ENCODE measurements at places on chromosomes 3 and 15. TPM values are rescaled to one million over a fixed set of nuclear protein-coding genes. Genes with fewer than 3 reads are reported as not detected.

- DNase-seq = no peak
These were observed 30.4 kb downstream of the RAB6B start for GRCh38 chr3:133865136-133865855.

GRCh38 chr15:77851086-77851485 is 218.4 kb upstream of the LINGO1 start:
- DNase-seq = no peak

GRCh38 chr15:40357246-40357645 is 773 bp upstream of the DISP2 start:
- DNase-seq = no peak

Gene PLCB2
- total RNA-seq = not detected

GRCh38 chr3:111741181-111741580 is 117.9 kb upstream of the PHLDB2 start:
- no peak for DNase-seq

GRCh38 chr3:184395320-184395660 is 15.4 kb downstream of the CHRD start:
- no peak for DNase-seq

DNA sequence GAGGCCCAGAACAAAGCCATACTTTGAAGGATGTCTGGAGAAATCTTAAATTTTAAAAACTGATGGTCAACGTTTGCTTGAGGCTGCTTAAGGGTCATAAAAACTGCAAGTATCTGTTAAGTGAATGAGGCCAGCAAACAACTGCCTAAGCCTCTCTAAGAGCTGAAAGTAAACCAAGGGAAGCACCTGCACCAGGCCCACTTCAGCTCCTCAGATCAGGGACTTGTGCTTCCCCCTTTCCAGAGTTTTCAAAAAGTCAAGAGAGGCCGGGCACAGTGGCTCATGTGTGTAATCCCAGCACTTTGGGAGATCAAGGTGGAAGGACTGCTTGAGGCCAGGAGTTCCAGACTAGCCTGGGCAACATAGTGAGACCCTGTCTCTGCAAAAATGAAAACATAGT is 9.1 kb downstream of the FBXL22 start:
- no peak for DNase-seq

DNA sequence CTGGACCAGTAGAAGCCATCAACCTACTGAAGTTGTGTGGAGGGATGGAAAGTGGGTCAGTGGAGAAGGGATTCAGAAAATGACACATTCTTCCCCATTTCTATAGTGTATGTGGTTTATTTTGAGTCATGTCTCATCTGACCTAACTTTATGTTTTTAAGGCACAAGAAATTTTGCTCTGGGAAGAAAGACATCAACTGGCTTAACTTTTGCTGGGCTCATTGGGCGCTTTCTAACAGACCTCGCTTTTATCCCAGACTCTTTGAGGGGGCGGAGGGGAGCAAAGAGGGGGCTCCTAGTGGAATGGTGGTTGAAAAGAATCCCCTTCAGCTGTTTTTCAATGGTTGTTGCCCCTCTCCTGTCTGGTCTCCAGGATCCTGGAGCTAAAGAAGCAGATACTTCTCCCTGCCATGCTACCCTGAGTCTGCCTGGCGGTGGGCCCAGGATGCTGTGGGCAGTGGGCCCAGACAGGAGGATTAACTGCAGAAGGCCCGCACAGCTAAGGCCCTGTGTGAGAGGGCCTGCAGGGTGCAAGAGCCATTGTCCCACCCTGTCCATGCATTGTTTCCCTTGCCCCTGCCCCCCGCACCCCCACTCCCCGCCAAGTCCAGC is 14.5 kb downstream of the CSRNP1 start:
- DNase-seq = peak; percentile 56

Gene MAP6D1
- total RNA-seq = 6.0 TPM

DNA sequence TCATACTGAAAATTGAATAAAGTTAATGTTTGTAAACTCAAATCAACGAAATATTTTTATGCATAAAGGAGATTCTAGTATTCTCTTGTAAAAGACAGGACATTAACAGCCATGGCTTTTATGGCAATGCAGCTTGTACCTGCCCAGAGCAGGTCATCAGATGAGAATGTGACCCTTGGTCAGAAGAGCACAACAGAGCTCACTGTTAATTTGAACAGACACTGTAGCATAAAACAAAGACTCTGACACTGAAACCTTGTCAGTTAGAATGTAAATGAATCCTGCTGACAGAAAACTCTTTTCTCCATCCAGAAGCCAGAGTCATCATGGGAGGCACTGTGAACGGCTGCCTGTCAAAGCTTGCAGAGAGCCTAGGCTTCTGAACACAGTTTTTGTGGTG is 410.6 kb downstream of the RAP2B start:
- DNase-seq = no peak

DNA sequence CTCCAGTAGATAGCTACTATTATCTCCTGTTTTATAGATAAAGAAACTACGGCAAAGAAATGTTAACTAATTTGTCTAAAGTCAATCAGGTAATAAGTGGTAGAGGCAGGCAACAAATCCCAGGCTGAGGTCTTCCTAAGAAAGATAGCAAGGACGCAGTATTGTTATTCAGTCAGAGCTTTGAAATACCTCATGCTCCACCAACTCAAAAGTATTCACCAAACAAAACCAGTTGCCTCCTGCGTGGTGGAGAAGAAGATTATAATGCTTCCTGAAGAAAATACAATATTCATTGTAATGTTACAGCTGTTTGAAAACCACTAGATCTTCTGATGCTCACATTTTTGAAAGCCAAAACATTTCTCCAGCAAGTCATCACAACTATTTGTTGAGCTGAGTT is 138.2 kb upstream of the CNTN4 start:
- no peak for DNase-seq

- no peak for DNase-seq
These were observed 21.6 kb downstream of the CCDC80 start for GRCh38 chr3:112619295-112619694.

Gene ANKRD63
- total RNA-seq = not detected

Gene AP4E1
- total RNA-seq = 12.2 TPM

DNA sequence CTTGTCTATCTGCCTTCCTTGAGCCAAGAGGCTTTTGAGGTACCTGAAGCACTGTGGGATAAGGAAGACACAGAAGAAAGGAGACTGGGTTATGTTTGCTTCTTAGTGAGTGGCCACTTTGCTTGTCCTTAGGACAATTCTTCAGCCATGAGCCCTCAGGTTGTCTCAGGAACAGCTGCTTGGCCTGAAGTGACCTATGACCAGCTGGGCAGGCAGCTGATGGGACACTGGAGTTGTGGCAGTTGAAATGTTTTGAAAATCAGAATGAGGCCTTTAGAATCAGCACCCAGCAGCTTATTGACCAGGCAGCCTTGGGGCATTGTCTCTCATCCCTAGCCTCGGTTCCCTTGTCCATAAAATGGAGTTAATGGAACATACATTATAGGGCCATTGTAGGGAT is 37.0 kb downstream of the RBP2 start:
- no peak for DNase-seq

GRCh38 chr3:141360888-141361598 is 7.3 kb upstream of the ZBTB38 start:
- DNase-seq = peak; percentile 92

- DNase-seq = peak; percentile 14
These were observed 156.7 kb downstream of the SUCLG2 start for GRCh38 chr3:67497746-67498145.

DNA sequence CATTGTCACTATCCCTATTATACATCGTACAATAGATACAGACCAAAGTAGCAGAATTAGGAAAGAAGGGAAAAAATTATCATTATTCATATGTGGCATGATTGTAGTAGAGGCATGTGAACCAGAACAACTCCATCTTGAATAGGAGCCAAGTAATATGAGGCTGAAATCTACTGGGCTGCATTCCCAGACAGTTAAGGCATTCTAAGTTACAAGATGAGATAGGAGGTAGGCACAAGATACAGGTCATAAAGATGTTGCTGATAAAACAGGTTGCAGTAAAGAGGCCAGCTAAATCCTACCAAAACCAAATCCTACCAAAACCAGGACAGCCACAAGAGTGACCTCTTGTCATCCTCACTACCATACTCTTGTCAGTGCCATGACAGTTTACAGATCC is 1035.4 kb upstream of the SEMA6D start:
- no peak for DNase-seq

Gene MASP1
- total RNA-seq = 19.2 TPM

- DNase-seq = no peak
These were observed 7.7 kb downstream of the GALNT15 start for GRCh38 chr3:16182183-16182582.

Gene TMEM212
- total RNA-seq = not detected

Gene NR1I2
- total RNA-seq = not detected

Gene ERICH6
- 0.41 TPM for total RNA-seq

GRCh38 chr3:23263796-23264195 is 60.7 kb downstream of the UBE2E2 start:
- peak; percentile 79 for DNase-seq

DNA sequence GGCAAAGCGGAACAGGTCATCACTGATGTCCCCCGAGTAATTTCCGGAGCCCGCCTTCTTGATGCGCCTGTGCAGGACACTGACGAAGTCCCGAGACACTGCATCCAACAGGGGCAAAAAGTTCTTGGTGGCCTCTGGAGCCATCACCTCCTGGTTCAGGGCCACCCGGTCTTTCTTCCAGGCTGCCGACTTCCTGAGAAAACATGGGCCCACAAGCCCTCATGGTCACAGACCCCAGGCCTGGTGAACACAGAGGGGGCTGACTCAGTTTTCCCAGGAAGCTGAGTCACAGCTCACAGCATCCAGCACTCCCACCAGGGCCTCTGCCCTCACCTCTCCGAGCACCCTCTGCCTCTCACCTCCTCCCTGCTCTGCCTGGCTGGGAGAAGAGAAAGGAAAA is 22.4 kb downstream of the CYP11A1 start:
- no peak for DNase-seq

Gene C3orf49
- not detected for total RNA-seq

- no peak for DNase-seq
These were observed 283.2 kb upstream of the STT3B start for GRCh38 chr3:31249545-31249944.

- no peak for DNase-seq
These were observed 426.6 kb upstream of the THBS1 start for GRCh38 chr15:39154227-39154638.

GRCh38 chr3:146134348-146135117 is 26.5 kb downstream of the PLOD2 start:
- DNase-seq = no peak

DNA sequence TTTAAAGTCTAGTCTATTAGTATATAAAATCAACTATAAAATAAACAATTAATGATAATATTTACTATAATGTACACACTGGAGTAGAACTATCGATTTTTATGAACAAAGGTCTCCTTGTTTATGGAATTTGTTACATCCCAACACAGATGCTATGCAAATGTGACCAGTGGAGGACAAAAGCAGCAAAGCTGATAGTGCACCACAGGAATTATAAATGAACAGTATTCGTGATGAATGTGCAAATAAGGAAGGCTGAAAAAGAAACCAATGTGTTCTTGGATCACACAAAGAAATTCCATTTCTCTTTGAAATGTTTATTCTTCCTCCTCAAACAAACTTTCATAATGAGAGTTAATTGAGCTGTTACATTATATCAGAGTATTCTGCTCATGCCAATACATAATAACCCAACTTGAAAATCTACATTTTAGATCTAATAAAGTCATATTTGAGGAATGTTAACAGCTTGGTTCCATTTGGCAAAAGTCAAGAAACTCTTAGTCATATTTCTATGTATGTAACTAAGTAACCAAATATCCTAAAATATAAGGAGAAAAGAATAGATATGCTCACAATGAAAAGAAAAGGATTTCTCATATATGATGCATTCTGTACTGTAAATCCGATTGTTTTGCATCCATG is 79.3 kb downstream of the NEK10 start:
- peak; percentile 70 for DNase-seq

GRCh38 chr3:3765661-3766060 is 33.6 kb upstream of the LRRN1 start:
- no peak for DNase-seq

Gene TMEM44
- total RNA-seq = 16.7 TPM

GRCh38 chr15:35256551-35256950 is 171.5 kb upstream of the NANOGP8 start:
- DNase-seq = no peak

- no peak for DNase-seq
These were observed 210.4 kb downstream of the MCTP2 start for GRCh38 chr15:94441760-94442159.

Gene LDHAL6B
- not detected for total RNA-seq

Gene ARNT2
- total RNA-seq = 9.4 TPM

Gene SLC24A5
- not detected for total RNA-seq

GRCh38 chr3:55060896-55061719 is 133.2 kb upstream of the LRTM1 start:
- DNase-seq = peak; percentile 13

Gene GABRR3
- total RNA-seq = not detected

DNA sequence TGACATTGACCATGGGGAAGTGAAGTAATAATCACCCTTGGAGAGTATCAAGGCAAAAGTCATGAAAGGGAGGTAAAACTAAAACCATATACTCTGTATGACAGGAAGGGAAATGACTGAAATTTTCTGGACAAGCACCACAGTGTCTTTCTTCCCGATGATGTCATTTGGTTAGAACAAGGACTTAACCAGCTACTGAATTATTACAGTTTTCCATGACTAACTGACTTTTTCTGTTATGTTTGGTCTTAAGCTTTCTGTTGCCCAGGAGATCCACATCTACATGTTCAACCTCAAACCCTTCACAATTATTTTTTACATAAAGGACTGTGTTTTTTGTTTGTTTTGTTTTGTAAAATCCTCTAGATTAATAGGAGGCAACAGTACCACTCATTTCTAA is 191.9 kb upstream of the IL12A start:
- DNase-seq = peak; percentile 68

GRCh38 chr3:161498259-161498921 is 1.8 kb downstream of the OTOL1 start:
- no peak for DNase-seq

Gene GXYLT2
- total RNA-seq = 47.8 TPM

- DNase-seq = peak; percentile 44
These were observed 1.7 kb downstream of the SPATA12 start for GRCh38 chr3:57062101-57062631.

GRCh38 chr15:71048913-71049675 is 66.2 kb upstream of the THSD4 start:
- DNase-seq = peak; percentile 99

DNA sequence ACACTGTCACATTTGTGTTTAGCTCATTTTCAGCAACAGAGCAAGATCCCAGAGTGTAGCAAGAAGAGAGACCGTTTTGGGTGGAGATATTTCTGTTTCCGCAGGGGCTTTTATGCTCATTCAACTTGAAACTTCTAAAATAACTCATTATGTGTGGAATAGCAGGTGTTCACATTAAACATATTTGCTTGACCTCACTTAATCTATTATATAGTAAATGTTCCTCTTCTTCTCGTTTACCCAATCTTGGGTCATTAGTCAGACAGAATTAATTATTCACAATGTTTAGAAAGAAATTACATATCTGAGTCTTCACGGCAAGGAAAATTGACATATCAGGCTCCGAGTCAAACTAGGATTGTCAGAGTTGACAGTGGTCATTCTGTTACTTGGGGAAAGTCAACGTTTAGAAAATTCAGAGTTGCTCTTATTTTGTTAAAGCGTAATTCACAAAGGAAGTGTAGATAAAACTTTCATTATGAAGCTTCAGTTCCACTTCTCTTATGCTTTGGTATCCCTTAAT is 222.9 kb downstream of the TPRG1 start:
- no peak for DNase-seq

Measured in fibroblast of the aortic adventitia (primary cell).